ENCODE measurements at places on chromosomes 5 and 9.

GRCh38 chr9:116327701-116328405 lies 174.3 kb downstream of the PAPPA start:
- DNase-seq: no peak

GRCh38 chr9:135357863-135358551 lies 121.6 kb upstream of the PPP1R26 start:
- DNase-seq: no peak

DNA sequence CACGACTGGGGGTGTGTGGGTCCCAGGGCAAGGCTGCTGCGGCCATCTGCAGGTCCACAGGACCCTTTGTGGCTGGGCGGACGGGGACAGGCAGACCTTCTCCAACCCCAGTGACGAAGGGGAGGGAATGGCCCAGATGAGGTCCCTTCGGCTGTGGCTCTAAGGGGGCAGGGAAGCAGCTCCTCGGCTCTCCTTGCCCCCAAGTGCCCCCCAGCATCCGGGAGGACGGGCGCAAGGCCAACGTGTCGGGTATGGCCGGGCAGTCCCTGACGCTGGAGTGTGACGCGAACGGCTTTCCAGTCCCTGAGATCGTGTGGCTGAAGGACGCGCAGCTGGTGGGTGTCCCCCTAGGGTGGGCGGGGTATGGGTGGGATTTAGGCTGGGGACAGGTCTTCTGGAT lies 82.8 kb downstream of the HMCN2 start:
- DNase-seq: no peak

- DNase-seq: no peak
Measured at GRCh38 chr5:133482028-133482427, 130.3 kb downstream of the FSTL4 start.
